Fibroblast of mammary gland (primary cell): ENCODE measurements at places on chromosomes 16 and 17.

GRCh38 chr17:14318109-14318917, 17.4 kb downstream of the HS3ST3B1 start:
- DNase-seq: no peak

DNA sequence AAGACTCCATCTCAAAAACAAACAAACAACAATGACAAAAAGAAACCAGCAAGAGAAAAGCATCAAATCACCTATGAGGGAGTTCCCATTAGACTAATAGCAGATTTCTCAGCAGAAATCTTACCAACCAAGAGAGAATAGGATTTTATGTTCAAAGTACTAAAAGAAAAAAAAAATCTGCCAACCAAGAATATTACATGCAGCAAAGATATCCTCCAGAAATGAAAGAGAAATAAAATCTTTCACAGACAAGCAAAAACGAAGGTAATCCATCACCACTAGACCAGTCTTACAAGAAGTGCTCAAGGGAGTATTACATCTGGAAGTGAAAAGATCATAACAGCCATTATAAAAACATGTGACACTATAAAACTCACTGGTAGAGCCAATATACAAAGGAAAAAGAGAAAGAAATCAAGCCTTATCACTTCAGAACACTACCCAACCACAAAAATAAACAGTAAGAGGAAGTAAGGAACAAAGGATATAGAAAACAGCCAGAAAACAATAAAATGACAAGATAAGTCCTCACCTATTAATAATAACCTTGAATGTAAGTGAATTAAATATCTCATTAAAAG, 66.3 kb downstream of the STX8 start:
- DNase-seq: no peak

- DNase-seq: no peak
These were observed 2.8 kb downstream of the TMC8 start for GRCh38 chr17:78133179-78133951.

- DNase-seq: no peak
These were observed 159.7 kb downstream of the USP31 start for GRCh38 chr16:22989598-22989997.

- no peak for DNase-seq
These were observed 331.1 kb downstream of the SLC39A11 start for GRCh38 chr17:72761431-72761830.

DNA sequence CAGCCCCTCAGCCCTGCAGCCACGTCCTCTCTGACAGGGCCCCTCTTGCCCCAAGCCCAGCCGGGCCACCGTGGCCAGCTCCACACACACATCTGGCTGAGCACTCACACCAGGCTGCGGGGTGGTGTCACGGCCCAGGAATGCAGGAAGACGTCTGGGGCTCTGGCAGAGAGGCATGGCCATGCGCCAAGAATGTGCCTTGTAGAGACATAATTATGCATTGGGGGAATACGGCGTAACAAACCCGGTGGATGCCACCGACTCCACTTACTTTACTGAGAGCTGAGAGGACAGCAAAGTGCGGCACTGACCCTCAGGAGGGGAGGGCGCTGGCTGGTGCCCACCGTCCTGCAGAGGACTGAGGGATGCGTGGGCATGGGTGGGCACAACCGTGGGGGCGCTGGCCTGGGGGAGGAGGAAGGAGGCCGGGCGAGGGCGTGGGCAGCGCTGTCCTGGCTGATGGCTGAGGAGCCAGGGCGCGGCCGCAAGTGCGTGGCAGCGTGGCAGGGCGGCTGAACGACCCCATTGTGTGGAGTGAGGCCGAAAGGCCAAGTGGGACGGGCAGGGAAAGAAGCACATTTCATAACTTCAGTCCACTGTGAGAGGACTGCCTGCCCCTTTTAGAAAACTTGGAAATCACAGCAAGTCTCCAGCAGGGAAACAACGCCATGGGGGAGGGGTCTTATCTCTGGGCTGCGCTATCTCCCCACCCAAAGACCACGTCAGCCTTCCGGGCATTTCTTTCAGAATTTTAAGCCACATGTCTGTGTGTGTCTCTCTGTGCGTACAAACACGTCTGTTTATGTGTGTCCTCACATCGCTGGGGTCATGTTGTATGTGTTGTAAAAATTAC, 30.6 kb downstream of the METRNL start:
- peak; percentile 95 for DNase-seq

GRCh38 chr17:69712801-69713311, 298.4 kb downstream of the MAP2K6 start:
- no peak for DNase-seq

DNA sequence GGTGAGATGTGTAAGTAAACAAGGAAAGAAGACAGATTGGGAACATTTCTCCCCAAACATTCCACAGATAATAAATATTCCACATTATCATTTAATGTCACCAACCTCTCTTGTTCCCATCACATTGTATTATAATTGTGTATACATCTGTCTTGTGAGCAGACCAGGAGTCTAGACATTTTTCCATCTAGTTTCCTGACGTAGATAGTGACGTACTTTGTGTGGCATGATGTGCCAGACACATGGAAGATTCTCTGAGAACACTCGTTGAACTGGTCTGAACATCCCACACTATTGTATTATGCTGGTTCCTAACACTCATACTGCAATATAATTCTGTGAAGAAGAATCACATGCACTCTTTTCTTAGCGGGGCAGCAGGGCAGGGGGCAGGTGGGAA, 34.0 kb downstream of the WSB1 start:
- no peak for DNase-seq

DNA sequence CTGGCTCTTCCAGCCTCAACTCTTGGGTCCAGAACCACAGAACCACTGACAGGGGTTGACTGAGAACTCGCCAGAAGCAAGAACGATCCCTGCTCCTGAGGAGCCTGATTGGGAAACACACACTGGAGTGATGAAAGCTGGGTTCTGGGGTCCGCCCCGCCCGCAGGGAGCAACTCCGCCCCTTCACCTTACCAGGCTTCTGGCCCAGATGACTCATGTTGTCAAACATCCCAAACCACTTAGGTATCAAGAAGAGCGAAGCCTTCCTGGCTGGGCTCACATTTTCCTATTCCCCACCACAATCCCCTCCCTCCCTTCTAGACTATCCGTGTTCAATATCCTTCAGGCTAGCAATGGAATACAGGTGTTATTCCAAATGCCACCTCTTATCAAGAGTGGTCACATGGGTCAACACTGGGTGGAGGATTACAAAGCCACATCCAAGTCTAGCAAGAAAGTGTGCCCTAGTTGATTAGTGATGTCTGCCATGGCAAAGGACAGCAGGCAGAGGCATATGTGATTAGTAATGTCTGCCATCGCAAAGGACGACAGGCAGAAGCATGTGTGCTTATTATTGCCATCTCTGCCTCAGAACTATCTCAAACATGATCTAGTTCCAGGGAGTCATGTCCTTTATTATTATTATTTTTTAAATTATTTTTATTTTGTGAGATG, 70.5 kb downstream of the TIMM22 start:
- peak; percentile 72 for DNase-seq

DNA sequence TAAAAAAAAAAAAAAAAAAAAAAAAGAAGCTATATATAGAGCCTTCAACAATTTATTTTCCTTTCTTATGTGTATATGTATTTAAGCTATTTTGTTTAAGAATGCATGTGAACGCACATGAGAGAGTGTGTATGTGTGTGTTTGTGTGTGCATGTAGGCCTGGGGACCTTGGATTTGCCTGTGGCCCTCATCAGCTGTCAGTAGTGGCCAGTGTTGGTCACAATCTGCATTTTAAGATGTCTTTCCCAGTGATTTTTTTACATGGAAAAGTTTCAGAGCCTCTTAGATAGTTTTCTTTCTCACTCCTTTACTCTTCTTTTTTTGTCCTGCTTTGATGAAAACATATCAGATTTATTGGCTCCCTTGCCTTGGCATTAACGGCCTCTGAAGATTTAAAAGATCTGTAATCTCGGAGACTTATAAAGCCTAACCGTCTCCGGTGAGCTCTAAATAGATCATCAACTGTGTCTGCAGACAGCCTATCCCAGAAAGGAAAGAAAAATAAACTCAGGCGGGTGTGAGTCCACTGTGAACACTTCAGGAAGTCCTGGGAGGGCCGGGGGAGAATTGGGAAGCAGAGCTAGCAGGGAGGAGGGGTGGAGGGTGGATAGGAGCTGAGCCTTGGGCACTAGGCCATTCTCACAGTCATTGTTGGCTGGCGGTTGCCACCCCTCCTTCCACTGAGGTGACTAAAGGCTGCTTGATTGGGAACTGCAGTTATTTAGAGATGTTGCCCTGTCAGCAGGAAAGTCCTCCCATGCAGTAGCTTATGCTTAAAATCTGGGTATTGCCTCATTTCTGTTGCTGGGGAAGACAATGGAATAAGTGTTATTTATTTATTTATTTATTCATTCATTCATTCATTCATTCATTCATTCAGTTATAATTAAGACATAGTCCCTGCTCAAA, 86.8 kb downstream of the WWP2 start:
- DNase-seq: peak; percentile 97

DNA sequence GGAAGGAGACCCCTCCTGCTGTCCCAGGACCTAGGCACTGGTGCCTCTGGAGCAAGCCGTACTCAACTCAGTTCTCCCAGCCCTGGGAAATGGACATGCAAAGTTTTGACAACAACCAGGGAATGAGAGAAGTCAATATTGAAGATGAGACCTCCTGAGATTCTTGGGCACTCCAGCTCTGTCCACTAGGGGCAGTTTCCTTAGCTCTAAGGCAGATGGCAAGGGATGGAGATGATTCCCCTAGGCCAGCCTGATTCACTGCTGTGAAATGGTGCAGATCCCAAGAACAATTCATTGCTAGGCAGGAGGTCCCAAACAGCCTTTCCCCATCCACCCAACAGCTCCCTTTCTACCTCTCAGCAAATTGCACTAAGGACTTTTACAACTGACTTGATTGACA, 20.5 kb upstream of the SDR42E2 start:
- peak; percentile 47 for DNase-seq

DNA sequence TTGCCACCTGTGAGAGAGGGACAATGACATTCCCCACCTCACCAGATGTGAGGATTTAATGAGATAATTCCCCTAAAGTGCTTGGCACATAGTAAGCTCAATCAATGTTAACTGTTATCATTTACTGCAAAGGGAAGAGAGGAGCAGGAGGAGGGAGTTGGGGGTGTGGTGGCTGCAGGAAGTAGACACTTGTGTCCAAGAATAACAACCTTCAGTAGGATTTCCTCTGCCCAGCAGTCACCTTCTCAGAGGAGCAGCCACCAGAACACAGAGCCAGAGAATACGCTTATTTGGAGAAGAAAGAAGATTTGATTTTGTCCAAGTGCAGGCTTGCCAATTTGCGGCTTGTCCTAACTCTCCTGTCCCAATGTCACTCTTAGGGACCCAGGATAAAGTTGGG, 10.2 kb downstream of the CBX4 start:
- no peak for DNase-seq

DNA sequence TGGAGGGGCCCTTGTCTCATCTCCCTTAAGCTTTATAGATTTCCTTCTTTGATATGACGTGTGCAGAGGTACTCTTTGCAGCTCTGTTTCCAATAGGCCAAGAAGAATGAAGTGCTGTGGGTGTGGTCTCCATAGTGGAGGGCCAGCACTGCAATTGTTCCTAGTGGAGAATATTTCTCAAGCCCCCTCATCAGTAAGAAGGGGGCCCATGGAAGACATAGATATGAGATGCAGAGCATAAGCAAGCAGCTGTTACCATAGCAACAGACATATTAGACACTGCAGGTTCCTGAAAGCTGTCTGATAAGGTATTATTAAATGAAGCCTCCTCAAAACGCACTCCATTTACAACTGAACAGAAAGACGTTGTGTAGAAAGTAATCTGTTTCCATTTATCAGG, 240.7 kb downstream of the ZFHX3 start:
- no peak for DNase-seq

DNA sequence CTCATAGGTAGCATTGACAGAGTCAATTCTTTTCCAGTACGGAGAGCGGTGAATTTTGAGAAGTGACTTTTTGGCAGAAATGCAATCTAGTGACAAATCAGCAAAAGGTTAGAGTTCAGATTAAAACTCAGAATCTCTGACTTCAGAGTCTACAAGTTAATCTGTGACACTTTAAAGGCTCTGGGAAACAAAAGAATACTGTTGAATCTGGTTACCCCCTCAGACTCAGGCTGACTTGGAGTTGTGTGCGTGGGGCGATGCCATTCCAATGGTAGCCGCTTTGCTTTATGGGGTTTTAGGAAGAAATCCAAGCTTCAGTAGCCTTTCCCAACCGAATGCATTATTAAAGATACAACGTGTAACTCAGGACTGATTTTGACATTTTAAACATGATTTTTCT, 118.2 kb downstream of the CDH13 start:
- no peak for DNase-seq

GRCh38 chr16:58494981-58495520, 4.9 kb upstream of the NDRG4 start:
- peak; percentile 96 for DNase-seq

- no peak for DNase-seq
These were observed 853.8 kb downstream of the CDH8 start for GRCh38 chr16:61182391-61182790.

GRCh38 chr17:9241371-9241712, 220.0 kb downstream of the NTN1 start:
- DNase-seq: no peak

GRCh38 chr17:65434878-65435277, 126.6 kb downstream of the AXIN2 start:
- DNase-seq: no peak

DNA sequence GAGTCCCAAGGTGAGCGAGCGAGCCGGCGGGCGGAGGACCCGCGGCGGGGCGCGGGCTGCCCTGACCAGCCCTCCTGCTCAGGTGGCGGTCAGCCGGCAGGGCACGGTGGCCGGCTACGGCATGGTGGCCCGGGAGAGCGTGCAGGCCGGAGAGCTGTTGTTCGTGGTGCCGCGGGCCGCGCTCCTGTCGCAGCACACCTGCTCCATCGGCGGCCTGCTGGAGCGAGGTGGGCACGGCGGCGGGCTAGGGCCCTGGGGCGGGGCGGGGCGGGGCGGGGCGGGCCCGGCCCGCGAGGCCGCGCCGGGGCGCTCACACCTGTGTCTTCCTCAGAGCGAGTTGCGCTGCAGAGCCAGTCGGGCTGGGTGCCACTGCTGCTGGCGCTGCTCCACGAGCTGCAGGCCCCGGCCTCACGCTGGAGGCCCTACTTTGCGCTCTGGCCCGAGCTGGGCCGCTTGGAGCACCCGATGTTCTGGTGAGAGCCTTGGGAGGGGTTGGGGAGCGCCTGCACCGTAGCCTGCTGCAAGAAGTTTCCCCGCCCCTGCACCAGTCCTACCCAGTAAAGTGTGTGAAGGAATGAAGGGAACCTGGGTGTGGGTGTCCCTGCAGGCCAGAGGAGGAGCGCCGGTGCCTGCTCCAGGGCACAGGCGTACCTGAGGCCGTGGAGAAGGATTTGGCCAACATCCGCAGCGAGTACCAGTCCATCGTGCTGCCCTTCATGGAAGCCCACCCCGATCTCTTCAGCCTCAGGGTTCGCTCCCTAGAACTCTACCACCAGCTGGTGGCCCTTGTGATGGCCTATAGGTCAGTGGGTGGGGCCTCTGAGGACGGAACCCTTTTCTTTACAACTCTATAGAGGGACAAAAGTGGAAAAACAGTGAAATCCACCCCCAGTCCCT, 802 bp downstream of the SETD6 start:
- DNase-seq: no peak
